ENCODE measurements at places on chromosomes 2 and 18. TPM values are rescaled to one million over a fixed set of nuclear protein-coding genes. Genes with fewer than 3 reads are reported as not detected.

DNA sequence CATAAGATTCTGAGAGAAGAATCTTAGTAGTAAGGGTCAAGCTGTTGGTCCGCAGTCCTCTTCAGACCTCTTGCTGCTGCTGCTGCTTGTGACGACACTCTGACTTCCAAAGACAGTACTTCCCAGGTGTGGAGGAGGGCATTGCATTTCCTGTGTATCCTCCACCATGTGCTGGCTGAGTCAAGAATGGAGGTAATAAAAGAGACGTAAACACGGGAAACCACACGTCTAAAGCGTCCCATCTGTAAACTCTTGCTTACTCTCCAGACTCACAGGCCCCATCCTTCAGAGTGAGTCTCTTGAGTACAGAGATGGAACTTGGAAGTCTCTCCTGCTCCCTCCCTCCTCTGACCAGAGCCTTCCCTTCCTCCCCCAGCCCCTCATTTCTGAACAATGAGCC is 25.6 kb downstream of the KLHL29 start:
- H3K27ac ChIP-seq, result no peak overlapping the region
- no peak overlapping the region for H3K4me3 ChIP-seq
- H3K4me1 ChIP-seq, result peaks cover 13% of the 10 kb centered on the region
- no peaks in the 10 kb centered on the region for H3K27me3 ChIP-seq

DNA sequence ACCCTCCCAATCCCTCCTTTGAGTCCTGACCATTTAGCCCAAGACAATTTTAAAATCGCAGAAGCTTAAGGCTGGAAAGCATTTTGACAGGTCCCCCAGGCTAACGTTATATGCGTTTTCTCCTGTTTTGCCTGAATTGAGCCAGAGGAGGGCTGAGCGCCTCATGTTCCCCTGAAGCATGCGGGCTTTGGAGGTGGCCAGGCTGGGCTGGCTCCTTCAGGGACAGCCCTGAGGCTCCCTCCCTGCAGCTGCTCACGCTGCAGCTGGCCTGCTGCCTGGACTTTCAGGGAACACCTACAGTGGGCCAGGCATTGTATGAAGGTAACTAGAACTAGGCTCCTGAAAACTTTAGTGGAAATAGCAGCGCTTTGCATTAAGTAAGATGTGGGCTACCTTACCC is 179.2 kb downstream of the ACKR3 start:
- H3K36me3 ChIP-seq, result no peaks in the 10 kb centered on the region
- no peak overlapping the region for H3K4me3 ChIP-seq
- no peak for DNase-seq
- no peaks in the 10 kb centered on the region for H3K27me3 ChIP-seq
- H3K27ac ChIP-seq, result peak overlapping the region; percentile 4
- H3K4me1 ChIP-seq, result peaks cover 47% of the 10 kb centered on the region

DNA sequence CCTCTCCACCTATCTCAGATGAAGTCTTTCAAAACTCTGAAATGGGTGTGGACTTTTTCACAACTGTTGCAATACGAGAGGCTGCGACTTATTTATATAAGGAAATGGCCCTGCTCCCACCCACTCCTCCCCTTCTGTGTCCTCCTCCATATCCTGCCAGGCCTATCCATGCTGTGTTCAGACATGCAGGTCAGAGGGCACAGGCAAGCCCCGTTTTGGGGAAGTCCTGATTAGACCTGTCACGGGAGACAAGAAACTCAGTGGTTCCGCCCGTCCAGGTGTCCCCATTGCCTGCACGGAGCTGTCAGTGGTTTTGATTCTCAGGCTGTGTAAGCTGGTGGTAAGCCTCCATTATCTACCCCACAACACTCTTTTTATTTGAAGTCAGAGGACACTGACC is 99.6 kb upstream of the MGAT5 start:
- no peak overlapping the region for H3K27ac ChIP-seq
- H3K4me1 ChIP-seq, result peaks cover 32% of the 10 kb centered on the region
- DNase-seq, result no peak
- no peaks in the 10 kb centered on the region for H3K36me3 ChIP-seq

DNA sequence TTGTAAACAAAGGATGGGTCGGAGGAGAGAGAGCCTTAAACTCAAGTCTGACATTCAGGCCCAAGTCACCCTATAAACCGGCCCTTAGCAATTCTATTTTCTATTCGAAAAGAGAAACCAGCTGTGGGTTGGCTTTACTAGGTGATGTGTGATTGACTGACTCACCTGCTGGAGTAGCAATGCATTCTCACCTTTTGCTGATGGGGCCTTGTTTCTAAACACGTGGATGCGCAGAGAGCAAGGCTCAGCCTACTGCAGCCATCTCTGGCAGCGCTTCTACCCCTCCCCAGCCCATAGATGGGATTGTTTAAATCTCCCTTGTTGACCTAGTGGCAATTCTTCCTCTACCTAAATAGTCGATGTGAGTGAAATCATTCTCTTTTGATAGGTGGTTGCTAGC is 138.5 kb downstream of the MEIS1 start:
- H3K27me3 ChIP-seq, result peaks cover 28% of the 10 kb centered on the region
- peaks cover 9% of the 10 kb centered on the region for H3K36me3 ChIP-seq
- peaks cover 42% of the 10 kb centered on the region for H3K4me1 ChIP-seq
- no peak overlapping the region for H3K27ac ChIP-seq

The TXNDC2 gene
- not detected for total RNA-seq

Data from suprapubic skin (tissue), 4 donors.